ENCODE measurements at places on chromosomes 12 and 14. TPM values are rescaled to one million over a fixed set of nuclear protein-coding genes. Genes with fewer than 3 reads are reported as not detected.

STAT2 gene
- 11.4 TPM for total RNA-seq

CRY1 gene
- total RNA-seq: 23.6 TPM

RGS6 gene
- total RNA-seq: not detected

RERG gene
- 0.18 TPM for total RNA-seq

VRTN gene
- total RNA-seq: not detected

WNT1 gene
- not detected for total RNA-seq

BBS10 gene
- 4.7 TPM for total RNA-seq

SERPINA12 gene
- not detected for total RNA-seq

TBX3 gene
- total RNA-seq: 51.2 TPM

OTX2 gene
- total RNA-seq: not detected

CEBPE gene
- total RNA-seq: not detected

FBRSL1 gene
- total RNA-seq: 98.4 TPM

PLEKHH1 gene
- total RNA-seq: 3.7 TPM

SPIC gene
- not detected for total RNA-seq

SYT1 gene
- 6.2 TPM for total RNA-seq

DNAJC22 gene
- total RNA-seq: 21.5 TPM

GALNT9 gene
- 6.4 TPM for total RNA-seq

ADCY6 gene
- total RNA-seq: 18.4 TPM

FAM222A gene
- total RNA-seq: 6.9 TPM

CCDC38 gene
- not detected for total RNA-seq

IQSEC3 gene
- total RNA-seq: not detected

HOXC5 gene
- total RNA-seq: 0.53 TPM

RPS26 gene
- total RNA-seq: 732 TPM

CPSF2 gene
- 39.7 TPM for total RNA-seq

NKX2-1 gene
- total RNA-seq: not detected

NTN4 gene
- 50.9 TPM for total RNA-seq

CPNE6 gene
- total RNA-seq: not detected

OTUB2 gene
- 4.0 TPM for total RNA-seq

APOF gene
- total RNA-seq: not detected

TAS2R19 gene
- total RNA-seq: not detected

RCOR1 gene
- total RNA-seq: 34.3 TPM

NFYB gene
- 26.9 TPM for total RNA-seq

MANSC1 gene
- 4.3 TPM for total RNA-seq

TMEM179 gene
- total RNA-seq: 0.54 TPM

TRPV4 gene
- total RNA-seq: 0.08 TPM

DUSP16 gene
- total RNA-seq: 9.7 TPM

PNMA1 gene
- total RNA-seq: 60.7 TPM
